Motor neuron (in vitro differentiated cells): ENCODE measurements at places on chromosomes 5 and 9.

DNA sequence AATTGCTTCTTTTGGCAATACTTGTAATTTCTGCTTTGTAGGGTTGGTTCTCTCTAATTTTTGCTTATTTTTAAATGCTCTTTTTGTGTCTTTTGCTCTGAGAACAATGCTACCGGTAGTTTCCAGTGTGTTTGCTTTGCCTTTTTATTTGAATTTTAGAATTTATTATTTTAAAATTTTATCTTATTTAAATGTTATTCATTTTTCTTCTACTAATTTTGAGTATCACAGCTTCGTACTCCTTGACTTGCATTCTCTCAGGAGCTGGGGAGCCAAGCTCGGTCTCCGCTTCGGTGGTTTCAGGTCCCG is 45.9 kb downstream of the ANXA2R start:
- no peak for ATAC-seq

DNA sequence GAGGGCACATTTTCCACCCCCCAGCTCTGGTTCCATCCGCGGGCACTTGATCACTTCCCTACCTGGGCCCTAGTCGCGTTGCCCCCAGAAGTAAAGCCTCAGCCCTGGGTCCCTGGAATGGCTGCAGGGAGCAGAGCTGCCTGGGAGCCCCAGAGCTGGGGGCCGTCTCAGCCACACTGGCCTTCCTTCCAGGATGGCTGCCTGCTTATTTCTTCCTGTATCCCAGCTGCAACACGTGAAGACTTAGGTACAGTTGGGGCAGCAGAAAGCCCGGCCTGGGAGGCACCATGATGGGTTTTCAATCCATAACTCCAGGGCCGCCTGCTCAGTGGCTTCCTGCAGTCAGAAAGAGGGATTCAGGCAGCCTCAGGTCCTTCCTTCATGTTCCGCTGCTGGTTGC is 232.3 kb downstream of the IRX2 start:
- no peak for ATAC-seq

DNA sequence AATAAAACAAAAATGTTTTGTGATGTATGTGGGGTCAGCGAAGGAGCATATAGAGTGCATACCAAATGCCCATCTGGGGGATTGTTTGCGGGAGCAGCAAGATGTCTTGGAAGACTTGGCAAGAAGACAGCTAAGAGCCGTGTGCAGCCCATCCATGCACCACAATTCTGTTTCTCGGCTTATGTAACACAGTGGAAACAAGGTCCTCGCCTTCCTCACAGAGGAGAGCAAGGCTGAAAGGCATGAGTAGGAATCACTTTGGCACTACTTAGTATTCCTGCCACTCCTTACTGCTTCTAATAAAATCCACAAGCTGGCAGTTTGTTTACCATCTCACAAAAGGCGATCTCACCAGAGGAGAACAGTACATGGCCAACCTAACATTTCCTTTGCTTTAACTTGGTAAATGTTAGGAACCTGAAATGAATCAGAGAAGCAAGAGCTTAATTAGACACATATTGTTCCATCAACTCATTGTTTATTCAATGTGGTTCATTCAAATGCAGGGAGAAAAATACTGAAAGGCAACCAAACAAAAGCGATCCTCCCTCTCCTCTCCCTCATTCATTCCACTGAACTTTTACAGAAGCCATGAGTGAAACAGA is 648.1 kb downstream of the ACTL7B start:
- ATAC-seq = peak; percentile 96

- no peak for ATAC-seq
These were observed 65.3 kb downstream of the RXRA start for GRCh38 chr9:134391319-134392231.

GRCh38 chr5:115033861-115034260 is 135.8 kb downstream of the TRIM36 start:
- ATAC-seq = peak; percentile 97

- no peak for ATAC-seq
These were observed 88.4 kb upstream of the SLIT3 start for GRCh38 chr5:169389318-169389717.

DNA sequence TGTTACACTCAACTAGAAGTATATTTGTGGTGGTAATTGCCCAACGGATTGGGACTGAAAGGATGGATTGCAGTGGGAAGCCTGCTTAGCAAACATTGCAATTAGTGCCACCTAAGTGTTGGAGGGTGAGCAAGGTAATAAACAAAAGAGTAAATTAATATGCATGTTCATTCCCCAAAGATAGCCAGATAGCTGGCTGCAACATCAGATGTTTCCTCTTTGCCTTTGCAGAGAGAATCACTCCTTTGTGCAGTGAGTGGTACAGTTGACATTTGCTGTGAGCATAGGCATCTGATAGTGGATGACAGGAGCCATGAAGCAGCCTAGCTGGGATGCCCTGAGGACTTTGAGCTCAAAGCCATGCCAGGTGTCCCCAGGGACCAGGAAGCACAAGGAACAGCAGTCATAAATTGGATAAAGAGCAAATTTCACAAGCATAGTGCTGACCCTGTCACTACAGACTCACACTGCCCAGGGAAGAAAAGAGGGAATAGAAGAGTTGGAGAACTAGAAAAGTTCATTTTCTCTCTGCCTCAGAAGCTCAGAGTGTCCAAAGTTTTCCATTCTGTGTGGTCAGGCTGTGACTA is 336.1 kb upstream of the SLC30A5 start:
- no peak for ATAC-seq

- ATAC-seq = no peak
These were observed 2.0 kb upstream of the ENC1 start for GRCh38 chr5:74642543-74642863.

GRCh38 chr5:43117092-43117491 is 3.6 kb upstream of the ZNF131 start:
- ATAC-seq = no peak

- ATAC-seq = no peak
These were observed 127.3 kb upstream of the BOD1 start for GRCh38 chr5:173743641-173744343.

DNA sequence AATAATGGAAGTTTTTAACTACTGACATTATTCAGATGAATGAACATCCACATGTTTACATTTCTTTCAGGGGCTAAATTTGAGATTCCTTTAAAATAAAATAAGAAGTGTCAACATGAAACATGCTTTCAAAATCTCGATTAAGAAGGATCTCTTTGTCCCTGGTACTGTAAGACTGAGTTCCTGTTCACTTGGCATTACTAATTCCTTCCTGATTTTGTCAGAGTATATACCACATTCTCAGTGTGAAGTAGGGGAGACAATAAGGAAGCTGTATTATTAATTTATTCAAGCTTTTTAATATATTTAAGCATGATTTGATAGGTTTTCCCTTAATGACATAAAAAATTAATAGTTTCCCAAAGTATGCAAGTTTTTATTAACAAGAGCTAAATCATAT is 81.5 kb upstream of the GRHPR start:
- no peak for ATAC-seq

DNA sequence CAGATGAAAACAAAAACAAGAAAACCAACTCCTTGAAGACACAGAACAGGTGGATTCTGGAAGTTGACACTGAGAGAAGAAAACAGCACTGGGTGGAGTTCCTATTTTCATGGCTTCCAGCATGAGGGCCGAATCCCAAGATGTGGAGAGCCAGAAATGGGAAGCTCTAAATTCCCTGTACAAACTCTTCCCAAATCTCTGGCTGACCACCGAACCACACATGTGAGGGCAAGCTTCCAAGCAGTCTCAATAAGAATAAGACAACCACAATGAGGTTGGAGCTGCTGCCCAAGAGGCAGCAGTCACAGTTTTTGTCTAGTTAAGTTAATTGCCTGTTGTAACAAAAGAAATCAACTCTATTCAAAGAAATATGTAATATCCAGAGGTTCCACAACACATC is 339.3 kb upstream of the SLC30A5 start:
- ATAC-seq = no peak

DNA sequence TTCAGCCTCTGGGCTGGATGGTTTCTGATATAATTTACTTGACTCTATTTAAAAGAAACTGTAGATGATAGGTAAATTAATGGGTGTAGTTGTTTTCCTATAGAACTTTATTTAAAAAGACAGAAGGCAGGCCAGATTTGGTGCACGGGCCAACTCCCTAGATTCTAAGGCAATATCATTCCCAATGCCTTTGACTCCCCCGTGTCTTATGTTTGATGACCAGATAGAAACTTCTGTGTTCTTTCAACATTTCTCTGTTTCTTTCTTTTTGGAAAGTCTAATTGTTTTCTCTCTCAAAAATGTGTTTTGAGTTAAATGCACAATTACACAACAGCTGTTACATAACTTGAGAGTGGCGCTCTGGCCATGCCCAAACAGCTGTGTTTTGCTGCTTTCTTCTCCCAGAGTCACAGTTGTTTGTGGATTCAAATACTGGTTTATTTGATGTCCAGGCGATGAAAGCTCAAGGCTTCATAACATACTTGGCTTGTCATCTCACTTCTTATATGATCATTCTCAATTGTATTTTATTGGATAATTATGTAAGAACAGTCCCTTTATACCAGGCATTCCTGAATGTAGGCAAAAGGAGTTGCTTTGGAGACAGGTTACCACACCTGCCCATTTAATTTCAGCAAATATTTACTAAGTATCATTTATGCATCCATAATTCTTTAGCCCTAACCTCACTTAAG is 1.7 kb upstream of the ALDH1A1 start:
- ATAC-seq = no peak

- no peak for ATAC-seq
These were observed 99.4 kb downstream of the CSNK1G3 start for GRCh38 chr5:123611406-123611709.

- peak; percentile 82 for ATAC-seq
These were observed 54.4 kb downstream of the ENTREP1 start for GRCh38 chr9:69379270-69379982.

- no peak for ATAC-seq
These were observed 27.4 kb downstream of the SNX30 start for GRCh38 chr9:112777914-112778313.

- ATAC-seq = no peak
These were observed 287.1 kb downstream of the IZUMO3 start for GRCh38 chr9:24258626-24259025.

DNA sequence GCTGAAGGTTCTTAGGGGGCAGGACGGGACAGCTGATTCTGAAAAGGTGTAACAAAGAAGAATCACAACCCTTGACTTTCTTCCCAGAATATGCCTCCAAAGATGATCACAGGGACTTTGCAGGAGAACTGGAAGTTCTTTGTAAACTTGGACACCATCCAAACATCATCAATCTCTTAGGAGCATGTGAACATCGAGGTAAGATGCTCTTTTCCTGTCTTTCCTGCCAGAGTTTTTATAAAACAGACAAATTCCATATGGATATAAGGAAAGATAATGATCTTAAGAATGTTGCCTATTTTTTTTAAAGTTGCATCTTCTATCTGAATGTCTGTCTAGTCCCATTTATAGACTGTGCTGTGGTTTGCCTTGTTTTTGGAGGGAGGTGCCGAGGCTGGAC is 87.9 kb downstream of the EQTN start:
- no peak for ATAC-seq

DNA sequence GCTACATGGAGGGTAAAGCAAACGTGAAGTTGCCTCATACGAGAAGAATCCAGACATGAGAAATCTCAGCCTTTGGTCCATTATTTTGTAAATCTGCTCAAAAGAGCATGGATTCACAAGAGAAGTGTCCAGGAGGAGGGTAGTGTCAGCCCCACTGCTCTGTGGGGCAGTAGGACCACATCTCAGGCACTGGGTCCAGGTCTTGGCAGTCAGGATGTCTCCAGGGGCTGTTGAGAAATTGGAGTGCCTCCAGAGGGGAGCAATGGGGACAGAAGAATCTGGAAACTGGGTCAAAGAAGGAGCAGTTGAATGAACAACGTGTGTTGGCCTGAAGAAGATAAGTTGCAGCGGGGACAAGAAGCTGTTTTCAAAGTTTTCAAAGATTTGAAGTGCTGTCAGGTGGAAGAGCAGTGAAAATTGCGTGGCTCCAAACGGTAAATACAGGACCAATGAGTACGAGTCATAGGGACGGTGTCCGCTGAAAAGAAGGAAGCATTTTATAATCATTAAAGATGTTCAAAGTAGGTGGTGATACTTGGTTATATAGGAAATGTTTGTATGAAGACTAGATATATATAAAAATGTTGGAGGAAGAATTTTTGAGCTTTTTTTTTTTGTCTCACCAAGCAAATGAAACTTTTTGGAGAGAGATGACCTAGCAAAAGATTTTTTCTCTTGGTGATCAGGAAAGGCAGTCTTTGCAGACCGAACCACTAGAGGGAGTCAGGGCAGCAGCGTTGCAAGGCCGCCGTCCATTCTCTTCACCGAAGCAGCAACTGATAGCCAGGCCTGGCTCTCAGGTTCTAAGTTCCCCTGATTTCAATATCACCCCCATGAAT is 57.1 kb upstream of the ZBED3 start:
- ATAC-seq = peak; percentile 41

DNA sequence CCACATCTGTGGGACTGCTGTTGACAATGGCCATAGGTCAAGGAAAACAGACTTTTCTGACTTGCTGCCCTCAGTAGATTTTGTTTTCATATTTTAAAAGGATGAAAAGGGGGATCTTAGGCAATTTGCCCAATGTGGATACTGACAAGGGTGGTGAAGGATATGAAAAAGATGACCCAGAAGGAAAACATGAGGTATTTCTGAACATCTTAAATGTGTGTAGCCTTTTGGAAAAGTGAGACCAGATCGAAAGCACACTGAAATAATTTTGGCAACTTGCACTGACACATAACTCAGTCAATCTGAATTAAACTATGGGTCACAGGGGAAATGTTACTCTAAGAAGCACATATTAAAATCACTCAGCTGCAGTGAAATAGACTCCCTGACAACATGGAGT is 1793.0 kb upstream of the ACO1 start:
- no peak for ATAC-seq

DNA sequence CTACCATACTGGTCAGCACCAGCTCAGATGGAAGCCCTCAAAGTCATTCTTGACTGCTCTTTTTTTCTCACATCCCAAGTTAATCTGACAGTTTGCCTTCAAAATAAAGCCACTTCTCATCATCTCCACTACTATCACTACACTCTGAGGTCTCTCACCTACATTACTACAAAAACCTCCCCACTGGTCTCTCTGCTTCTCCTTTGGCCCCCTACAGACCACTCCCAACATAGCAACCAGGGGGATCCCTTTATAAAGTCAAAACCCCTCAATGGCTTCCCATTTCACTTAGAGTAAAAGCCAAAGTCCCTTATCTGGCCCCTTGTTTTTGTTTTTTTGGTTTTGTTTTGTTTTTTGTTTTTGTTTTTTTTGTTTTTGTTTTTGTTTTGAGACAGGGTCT is 4.6 kb downstream of the ARAP3 start:
- ATAC-seq = no peak

GRCh38 chr5:169018925-169019324 is 282.0 kb downstream of the SLIT3 start:
- ATAC-seq = no peak

DNA sequence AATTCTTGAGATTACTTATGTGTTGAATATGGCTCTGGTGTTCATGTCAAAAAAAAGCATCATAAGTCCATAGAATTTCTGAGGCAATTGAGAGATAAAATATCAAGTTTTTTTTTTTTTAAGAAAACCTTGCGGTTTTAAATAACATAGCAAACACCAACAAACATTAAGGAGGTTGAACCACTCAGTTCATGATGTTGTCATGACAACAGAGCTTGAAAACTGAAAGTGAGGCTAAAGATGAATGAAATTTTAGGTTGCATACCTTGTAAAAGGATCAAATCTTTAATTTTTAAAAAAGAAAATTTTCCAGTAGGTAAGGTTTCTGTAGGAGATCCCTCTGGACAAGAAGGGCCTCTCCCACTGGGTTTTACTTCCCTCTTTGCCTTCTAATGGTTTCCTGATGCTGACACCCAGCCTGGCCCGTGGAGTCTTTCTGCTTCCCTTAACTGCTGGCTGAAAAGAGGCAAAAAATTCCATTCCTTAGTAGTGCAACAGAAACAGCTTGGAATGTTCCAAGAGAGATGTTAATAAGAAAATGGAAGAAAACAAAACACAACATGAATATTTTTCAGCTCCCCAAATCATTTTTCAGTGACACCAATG is 60.0 kb upstream of the FER start:
- no peak for ATAC-seq
